ENCODE measurements at places on chromosomes 7 and 10. TPM values are rescaled to one million over a fixed set of nuclear protein-coding genes. Genes with fewer than 3 reads are reported as not detected.

NEUROG3 gene
- total RNA-seq, result 1.3 TPM

MMRN2 gene
- total RNA-seq, result not detected

TMEM196 gene
- not detected for total RNA-seq

LRRD1 gene
- not detected for total RNA-seq

GTF2IRD1 gene
- 1.2 TPM for total RNA-seq

EN2 gene
- total RNA-seq, result not detected

IL15RA gene
- total RNA-seq, result 25.1 TPM

TACR2 gene
- not detected for total RNA-seq

ITGA8 gene
- not detected for total RNA-seq

ZNF117 gene
- 4.2 TPM for total RNA-seq

- DNase-seq, result no peak
Measured at GRCh38 chr10:123991611-123992570, 100.3 kb upstream of the CPXM2 start.

DNA sequence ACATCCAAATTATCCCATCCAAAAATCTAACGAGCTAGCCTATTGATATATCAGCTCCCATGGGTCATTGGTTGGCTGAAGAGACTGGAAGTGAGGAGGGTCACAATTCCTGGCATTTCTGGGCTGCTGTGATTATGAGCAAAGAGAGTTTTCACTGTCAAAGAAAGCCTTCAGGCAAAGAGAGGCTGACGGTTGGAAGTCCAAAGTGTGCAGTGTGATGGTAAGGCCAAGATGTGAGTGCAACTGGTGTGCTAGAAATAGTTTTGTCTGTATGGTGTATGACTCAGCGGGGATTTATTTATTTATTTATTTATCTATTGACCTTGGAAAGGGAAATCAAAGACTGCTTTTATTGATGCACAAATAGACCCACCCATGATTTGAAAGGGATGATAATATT, 75.0 kb downstream of the AASS start:
- DNase-seq, result no peak

DNA sequence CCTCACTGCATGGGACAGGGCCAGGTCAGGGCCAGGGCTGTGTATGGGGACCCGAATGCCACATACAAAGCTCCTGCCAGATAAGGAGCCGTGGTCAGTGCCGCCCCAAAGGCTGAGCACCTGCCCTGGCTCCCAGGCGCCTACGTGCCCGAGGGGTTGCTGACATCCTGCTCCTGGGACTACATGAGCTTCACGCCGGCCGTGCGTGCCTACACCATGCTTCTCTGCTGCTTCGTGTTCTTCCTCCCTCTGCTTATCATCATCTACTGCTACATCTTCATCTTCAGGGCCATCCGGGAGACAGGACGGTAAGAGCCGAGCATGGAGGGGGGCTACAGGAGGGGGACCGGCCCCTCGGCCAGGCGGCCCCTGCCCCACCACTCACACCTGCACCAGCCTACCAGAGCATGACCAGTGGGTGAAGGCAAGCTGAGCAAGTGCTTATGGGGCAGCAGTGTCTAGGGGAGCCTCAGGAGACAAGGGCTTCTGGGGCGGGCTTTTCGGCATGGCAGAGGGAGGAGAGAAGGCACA, 4.9 kb downstream of the OPN4 start:
- DNase-seq, result no peak

DNA sequence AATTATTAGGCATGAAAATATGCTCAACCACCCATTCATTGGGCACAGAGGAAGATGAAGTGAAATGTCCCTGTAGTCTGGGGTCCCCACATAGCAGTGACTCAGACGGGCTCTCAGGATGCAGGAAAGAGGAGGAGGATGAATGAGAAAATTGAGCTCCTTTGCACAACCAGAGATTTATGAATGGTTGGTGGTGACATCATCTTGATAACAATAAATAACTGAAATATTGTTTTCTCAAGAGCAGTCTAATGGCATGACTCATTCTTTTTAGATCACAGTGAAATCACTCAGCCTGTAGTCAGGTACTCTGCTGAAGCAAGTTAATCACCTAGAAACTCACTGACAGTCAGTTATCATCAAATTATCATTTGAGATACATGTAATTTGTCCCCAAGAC, 254.1 kb downstream of the RELN start:
- no peak for DNase-seq

DNA sequence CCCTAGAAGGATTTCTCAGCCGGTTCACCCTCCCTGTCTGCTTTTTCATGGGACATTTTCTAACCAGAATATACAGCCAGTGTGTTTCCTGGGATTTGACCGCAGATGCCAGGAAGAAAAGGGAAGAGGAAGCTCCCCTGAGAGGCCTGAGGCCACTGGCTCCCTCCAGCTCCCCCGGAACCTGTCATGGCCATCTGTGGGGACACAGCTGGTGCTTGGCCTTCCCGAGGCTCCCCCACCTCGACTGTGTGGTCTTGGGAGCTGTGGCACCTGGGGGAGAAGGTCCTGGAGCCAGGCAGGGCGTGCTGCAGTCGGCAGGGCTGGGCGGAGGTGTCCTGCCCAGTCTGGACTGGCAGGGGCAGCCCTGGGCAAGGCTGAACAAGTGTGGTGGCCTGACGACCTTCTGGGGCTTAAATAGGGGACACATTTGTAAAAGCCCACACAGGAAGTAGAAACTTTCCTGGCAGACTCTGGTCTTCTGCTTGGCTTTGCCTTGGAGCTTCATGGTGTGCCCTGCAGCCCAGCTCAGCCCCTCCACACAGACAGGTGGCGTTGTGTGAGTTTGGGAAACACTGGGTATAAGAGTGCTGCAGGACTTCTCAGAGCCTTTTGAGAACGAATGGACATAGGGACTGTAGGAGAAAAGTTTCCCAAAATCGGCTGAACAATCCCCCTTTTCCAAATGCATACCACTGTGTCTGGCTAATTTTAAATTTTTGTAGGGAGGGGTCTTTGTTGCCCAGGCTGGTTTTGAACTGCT, 6.8 kb downstream of the BRI3 start:
- DNase-seq, result no peak

- DNase-seq, result peak; percentile 19
Measured at GRCh38 chr10:96306516-96306915, 2.3 kb downstream of the DNTT start.

- no peak for DNase-seq
Measured at GRCh38 chr10:71346731-71347130, 27.7 kb downstream of the SLC29A3 start.

GRCh38 chr7:80832006-80832405, 86.8 kb downstream of the SEMA3C start:
- no peak for DNase-seq

DNA sequence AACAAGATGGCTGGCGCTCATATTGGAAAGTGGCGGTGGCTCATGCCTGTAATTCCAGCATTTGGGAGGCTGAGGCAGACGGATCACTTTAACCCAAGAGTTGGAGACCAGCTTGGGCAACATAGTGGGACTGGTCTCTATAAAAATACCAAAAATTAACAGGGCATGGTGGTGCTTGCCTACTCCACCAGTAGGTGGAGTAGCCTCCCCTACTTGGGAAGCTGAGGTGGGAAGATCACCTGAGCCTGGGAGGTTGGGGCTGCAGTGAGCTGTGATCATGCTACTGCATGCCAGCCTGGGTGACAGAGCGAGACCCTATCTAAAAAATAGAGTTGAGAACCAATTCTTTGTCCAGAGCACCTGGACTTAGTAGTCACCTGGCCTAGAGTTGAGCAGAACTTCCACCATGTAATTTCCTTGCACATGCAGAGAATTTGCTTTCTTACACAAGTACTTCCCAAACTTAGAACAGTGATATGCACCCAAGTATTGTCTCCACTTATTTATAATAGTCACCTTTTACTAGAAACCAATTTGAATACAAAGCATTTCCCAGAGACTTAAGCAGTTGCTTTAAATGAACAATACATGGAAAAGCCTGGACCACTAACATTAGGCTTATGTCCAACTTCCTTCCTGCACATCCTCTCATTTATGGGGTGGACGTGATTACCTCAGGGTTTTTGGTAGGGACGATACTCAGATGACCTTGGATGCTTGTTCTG, 15.9 kb downstream of the LAMB4 start:
- peak; percentile 48 for DNase-seq

DNA sequence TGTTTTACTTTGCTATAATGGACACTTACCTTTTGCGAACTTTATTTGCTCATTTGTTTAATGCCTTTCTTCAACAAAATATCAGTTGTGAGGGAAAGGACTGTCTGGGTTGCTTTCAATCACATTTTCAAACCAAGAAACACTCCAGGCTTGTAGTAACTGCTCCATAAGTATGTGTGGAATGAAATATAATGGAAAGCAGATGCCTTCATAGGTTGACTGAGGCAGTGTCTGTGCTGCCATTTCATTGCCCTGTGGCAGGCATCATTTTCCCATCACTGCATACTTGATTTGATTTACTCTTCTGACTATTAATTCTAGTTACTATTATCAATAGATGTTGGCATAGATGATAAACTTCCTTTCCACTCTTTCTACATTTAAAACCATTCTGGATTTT, 762.3 kb downstream of the CNTNAP2 start:
- no peak for DNase-seq

GRCh38 chr10:129771576-129771975, 192.5 kb downstream of the EBF3 start:
- DNase-seq, result no peak

GRCh38 chr7:86282014-86282682, 361.6 kb upstream of the GRM3 start:
- no peak for DNase-seq

DNA sequence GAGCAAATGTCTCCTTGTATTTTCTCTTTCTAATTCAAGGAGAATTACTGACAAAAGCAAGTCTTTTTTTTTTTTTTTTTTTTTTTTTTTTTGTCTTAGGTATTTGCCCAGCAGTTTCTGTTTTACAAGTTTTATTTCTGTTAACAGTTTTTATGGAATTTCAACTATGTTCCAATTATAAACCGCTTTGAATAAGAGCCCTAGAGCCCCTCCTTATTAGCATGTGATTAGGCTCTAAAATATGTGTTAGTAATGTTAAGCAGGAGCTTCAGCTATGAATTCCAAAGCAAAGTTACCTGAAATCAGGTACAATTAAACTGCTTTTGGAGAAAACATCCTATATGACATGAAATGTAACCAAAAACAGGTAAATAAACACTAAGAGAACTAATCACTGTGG, 997.0 kb upstream of the POT1 start:
- DNase-seq, result no peak

DNA sequence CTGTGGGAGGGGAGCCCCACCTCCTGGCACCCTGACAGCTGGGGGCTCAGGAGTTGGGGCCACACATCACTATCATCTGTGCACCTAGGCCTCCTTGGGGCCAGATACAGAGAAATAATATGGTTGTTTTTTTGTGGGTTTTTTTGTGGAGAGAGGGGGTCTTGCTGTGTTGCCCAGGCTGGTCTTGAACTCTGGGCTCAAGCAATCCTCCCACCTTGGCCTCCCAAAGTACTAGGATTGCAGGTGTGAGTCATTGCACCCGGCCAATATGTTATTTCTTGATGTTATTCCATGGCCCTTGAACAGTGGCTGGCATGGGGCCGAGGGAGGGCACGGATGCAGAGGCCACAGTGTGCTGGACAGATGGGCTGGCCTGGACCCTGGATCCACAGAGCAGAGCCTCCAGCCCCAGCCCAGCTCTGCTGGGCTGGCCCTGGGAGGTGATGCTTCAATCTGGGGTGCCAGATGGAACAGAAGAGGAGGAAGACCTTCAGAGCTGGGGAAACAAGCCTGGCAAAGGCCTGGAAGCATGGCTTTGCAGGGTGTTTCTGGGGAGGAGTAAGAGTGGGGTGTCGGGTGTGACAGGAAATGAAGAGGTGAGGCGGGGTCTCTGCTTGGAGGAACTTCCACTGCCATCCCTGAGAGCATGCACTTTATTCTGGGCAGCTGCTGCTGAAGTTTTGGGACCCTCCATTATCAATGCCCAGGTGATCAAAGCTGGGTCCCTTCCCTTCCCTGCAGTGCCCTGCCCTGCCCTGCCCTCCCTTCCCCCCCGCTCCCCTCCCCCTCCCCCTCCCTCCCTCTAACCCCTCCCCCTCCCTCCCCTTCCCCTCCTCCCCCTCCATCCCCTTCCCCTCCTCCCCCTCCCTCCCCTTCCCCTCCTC, 3.7 kb upstream of the FZD9 start:
- no peak for DNase-seq

DNA sequence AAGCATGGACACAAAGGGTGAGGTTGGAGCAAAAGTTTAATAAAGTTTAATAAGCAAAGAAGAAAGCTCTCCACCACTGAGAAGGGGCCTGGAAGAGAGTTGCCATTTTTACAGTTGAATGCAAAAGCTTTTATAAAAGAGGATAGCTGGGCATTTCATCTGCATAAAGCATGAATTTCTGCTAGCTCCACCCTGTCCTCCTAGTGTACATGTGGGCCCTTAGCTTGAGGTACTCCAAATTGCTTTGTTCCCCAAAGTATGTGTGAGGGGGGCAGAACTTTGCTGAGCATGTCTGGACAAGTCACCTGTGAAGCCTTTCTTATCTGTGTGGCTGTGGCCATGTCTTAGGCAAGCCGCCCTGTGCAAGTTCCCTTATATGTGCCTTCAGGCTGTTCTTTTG, 22.6 kb upstream of the CROT start:
- no peak for DNase-seq

- DNase-seq, result no peak
Measured at GRCh38 chr10:132430231-132430743, 33.3 kb downstream of the PWWP2B start.

GRCh38 chr7:42445691-42446090, 208.7 kb upstream of the GLI3 start:
- no peak for DNase-seq

DNA sequence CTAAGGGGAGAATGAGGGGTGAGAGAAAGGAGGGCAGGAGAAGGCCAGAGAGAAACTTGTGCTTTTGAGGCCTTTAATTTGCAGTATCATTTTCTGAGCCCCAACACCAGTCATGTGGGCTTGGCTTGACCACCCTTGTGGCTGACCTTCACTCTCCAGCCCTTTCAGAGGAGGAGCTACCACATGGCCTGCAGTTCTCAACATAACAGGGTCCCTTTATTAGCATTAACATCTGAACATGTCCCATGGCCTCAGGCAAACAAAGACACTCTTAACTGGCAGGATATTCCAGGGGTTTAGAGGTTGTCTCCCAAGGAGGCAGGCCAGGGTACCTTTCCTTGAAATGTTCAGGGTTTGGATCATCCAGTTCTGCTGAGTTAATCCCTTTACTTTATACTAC, 6.7 kb downstream of the ZNF713 start:
- DNase-seq, result no peak

DNA sequence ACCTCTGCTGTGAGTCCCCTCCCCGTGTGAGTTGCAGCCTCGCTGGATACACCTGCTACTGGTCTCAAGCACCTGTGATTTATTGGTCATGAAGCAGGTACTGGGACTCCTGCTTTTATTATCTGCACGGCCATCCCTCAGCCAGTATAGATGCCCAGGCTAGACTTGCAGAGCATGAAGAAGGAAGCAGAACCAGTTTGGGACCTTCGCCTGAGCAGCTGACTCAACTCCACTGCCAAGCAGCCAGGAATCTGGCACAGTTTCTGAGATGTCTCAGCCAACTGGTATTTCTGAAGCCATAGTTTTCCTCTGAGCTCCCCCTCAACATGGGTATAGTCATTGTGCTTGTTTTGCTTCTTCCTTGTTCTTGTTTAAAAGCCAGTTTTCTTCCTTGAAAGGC, 28.0 kb upstream of the SLC39A12 start:
- DNase-seq, result no peak

Measured in activated CD8-positive, alpha-beta T cell treated with anti-CD3 and anti-CD28 coated beads for 36 hours (primary cell).